Activated naive CD8-positive, alpha-beta T cell treated with anti-CD3 and anti-CD28 coated beads for 36 hours (primary cell): ENCODE measurements at places on chromosomes 11 and 22. TPM values are rescaled to one million over a fixed set of nuclear protein-coding genes. Genes with fewer than 3 reads are reported as not detected.
A peak's percentile ranks its signal among the peaks of the same experiment; 100 is the strongest.

DNA sequence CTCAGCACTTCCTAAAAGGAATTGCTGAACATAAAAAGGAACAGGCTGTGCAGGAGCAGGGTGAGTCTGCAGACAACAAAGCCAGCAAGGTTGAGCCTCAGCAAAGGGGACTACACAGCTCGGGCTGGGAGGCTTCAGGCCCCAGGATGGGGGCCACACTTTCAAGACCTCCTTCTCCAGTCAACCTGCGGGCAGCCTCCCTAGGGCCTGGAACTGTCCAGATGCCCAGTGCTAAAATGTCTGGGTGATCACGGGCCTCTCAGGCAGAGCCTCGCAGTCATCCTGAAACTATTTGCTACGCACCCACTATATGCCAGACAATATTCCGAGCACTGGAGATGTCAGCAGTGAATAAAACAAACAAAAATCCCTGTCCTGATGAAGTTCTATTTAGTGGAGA is 3.9 kb upstream of the NEFH start:
- DNase-seq: no peak

GRCh38 chr22:29030618-29031226 is 30.9 kb downstream of the C22orf31 start:
- peak; percentile 35 for DNase-seq

GRCh38 chr11:19060629-19061028 is at the start of gene MRGPRX2:
Gene MRGPRX2 (minus strand): TSS chr11:19060717. CDS start chr11:19056402, 4,315 bp downstream.
- DNase-seq: peak; percentile 10

Gene MN1
- total RNA-seq: 0.06 TPM

DNA sequence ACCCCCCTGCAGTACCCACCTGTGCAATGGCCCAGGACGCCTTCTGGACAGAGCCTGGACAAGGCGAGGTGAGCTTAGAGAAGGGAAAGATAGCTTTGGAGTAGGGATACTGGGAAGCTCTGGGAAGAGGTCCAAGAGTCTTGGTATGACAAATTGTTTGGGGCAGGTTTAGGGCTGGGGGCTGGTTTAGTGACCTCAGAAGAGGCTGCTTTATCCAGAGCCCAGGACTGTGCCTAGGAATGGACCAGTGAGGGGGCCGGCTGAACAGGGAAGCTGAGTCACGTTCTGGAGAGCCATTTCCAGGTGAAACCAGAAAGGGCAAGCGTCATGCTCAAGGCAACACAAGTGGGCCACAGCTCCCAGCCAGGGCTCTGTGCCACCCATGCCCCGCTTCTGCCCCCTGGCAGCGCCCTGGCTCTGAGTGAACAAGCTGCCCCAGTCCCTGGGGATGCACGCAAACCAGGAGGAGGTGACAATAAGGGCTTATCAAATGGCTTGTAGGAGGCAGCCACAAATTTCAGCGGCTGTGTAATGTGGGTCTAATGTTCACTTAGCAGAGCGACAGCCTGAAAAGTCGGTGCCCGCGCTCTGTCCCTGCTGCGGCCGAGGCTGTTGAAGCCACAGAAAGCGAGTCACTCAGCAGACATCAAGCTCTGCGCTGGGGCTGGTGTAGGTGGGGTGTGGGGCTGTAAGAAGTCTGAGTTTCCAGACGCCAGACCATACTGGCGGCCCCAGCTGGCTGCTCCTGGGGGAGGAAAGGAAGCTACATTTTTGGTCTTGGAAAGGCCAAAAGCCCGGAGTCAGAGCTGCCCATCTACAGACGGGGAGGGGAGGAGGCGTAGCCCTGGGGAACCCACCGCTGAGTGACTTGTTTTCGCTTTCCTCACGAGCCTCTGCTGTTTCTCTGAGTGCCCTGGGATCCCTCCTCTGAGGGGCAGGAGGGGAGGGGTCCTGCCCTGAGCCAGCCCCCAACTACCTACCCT is 18.3 kb upstream of the SYT7 start:
- no peak for DNase-seq

Gene NPAS4
- 0.16 TPM for total RNA-seq

GRCh38 chr11:130315354-130315970 is 745 bp upstream of the ZBTB44 start:
- DNase-seq: peak; percentile 65

GRCh38 chr22:45823336-45823735 is 151.7 kb downstream of the ATXN10 start:
- no peak for DNase-seq

GRCh38 chr22:34070051-34070450 is 149.8 kb upstream of the LARGE1 start:
- DNase-seq: no peak

- no peak for DNase-seq
Measured at GRCh38 chr22:24841261-24841660, 35.2 kb downstream of the SGSM1 start.

Gene SCO2
- 5.0 TPM for total RNA-seq

GRCh38 chr11:64842366-64842759 is 2.1 kb downstream of the CDC42BPG start:
- DNase-seq: no peak

DNA sequence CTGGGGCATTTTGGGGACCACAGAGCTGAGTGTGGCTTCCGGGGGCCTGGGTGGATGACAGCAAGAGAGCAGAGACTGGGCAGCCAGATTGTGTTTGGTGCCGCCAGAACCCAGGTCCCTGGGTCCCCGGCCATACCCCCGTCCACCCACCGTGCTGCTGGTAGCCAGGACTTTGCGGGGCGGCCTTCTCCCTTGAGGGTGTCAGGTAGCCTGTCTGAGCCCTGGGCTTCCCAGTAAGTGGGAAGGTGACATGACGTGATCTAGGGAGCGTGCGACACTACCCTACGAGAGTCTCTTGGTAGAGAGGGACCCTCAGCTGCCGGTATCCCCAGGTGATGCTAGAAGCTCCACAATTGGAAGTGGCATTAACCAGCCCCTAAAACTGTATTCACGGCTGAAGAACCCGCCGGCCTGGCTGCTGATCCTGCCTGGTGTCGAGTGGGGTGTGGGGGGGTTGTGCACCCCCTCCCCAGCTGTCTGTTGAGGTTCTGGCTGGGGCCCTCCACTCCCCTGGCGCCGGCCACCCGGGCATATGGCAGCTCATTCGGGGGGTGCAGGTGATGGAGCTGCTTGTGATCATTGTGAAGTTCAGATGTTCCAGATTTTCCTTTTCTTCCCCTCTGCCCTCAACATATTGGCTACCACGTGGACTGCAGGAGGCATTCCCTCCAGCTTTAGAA is 66.9 kb downstream of the MPPED1 start:
- no peak for DNase-seq

DNA sequence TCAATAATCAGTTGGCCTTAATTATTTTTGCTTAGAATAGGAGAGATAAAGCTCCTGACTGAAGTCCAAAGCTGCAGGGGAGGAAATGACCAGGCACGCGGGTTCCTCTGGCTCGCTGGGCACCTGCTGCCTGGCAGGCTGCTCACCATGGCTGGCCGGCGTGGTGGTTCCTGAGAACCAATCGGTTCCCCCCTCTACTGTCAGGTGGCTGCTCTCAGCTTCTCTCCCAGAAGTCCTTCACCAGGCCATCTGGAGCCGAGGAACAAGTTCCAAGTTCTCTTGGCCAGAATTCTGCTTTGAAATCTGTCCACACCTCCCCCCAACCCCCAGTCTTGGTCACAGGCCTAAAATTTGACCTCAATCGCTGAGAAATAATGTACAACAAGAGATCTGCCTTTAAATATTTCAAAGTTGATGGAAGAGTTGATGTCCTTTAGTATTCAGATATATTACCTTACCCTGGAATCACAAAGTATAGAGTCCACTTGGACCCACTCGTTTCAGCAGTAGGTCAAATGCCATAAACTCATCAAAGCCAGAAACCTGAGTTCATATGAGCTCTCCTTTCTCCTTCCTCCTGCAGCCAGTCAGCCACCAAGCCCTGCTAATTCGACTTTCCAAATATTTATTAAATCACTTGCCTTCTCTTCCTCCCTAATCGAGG is 25.2 kb downstream of the EXPH5 start:
- no peak for DNase-seq

DNA sequence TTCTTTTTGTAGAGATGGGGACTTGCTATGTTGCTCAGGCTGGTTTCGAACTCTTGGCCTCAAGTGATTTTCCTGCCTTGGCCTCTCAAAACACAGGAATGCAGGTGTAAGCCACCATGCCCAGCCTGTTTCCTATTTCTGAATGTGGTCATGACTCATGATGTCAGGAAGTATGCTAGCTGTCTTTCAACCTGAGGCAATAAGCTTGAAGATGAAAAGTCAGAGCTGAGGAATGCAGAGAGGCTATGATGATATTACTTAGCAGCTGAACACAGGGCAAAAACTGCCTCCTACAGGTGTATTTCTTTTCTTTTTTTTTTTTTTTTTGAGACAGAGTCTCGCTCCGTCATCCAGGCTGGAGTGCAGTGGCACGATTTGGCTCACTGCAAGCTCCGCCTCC is 9.0 kb upstream of the NUCB2 start:
- no peak for DNase-seq

- DNase-seq: no peak
Measured at GRCh38 chr11:115439969-115440540, 64.2 kb downstream of the CADM1 start.

- DNase-seq: no peak
Measured at GRCh38 chr22:46916886-46917770, 154.7 kb downstream of the TBC1D22A start.

DNA sequence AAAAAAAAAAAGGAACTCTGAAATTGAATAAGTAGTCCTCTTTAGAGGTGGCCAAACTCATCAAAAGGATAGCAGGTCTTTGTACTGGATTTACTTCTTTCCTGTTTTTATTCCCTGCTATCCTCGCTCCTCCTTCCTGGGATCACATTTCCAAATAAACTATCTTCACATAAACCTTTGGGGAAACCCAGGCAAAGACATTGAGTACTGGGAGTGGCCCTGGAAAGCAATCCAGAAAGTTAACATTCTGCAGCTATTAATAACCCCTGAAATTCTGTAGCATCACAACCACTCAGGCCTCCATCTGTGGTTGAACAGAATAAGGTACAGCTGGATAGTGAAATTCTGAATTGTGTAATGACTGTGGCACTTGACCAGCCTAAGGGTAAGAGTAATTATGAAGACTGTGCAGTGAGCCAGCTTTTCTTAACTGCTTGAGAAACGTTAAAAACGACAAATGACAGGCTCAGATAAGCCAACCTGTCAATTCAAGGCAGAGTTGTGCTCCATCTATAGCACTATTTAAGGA is 58.8 kb downstream of the ISX start:
- DNase-seq: no peak

DNA sequence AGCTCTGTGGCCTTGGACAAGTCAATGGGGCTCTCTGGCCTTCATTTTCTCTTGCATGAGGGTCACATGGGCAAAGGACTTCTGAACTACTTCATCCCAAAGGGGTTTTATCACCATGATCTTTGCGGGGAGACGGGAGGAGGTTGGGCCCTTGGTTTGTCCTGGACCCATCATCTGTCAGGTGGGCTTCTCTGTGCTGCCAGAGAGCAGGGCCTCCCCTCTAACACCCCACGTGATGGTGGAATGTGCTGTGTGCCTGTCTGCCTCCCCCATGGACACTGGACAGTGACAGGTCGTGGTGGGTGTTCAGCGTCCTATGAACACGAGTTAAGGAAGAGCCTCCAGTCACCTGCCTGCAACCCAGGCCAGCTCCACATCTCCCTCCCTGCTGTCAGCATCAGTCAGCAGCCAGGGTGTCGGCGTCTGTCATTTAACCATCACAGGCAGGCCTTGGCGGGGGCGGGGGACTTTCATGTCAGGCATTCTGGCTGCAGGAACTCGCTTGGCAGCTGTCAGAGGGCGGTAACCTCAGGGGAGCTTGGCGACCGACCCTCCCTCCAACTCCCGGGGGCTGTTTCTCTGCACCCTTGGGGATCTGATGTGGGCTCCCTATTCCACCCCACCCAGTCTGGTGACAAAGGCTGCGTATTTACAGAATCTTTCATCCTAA is 2.6 kb upstream of the SUN2 start:
- DNase-seq: peak; percentile 82

Gene ENTHD1
- total RNA-seq: 0.39 TPM

- DNase-seq: no peak
Measured at GRCh38 chr11:44483919-44484610, 81.4 kb upstream of the CD82 start.

GRCh38 chr11:77175021-77175842 is 47.2 kb downstream of the MYO7A start:
- no peak for DNase-seq

Gene SAA4
- total RNA-seq: not detected
